Dermis microvascular lymphatic vessel endothelial cell (primary cell): ENCODE measurements at places on chromosomes 4 and X.

DNA sequence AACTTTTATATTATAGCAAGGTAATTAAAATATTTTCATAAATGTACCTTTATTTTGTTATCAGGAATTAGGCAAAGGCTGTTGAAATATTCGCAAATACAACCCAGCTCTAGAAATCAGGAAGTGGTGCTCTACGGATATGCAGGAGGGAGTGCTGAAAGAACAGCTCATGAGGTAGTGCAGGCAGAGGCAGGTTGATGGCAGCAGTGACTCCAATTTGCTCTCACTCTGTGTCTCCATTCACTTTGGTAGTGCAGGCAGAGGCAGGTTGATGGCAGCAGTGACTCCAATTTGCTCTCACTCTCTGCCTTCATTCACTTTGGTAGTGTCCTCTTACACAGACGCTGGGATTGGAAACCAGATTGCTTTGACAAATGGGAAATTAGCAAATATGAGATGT lies 277.9 kb downstream of the TRIML1 start:
- no peak for DNase-seq

GRCh38 chrX:38004046-38004445 lies 2.3 kb upstream of the SYTL5 start:
- DNase-seq: no peak

DNA sequence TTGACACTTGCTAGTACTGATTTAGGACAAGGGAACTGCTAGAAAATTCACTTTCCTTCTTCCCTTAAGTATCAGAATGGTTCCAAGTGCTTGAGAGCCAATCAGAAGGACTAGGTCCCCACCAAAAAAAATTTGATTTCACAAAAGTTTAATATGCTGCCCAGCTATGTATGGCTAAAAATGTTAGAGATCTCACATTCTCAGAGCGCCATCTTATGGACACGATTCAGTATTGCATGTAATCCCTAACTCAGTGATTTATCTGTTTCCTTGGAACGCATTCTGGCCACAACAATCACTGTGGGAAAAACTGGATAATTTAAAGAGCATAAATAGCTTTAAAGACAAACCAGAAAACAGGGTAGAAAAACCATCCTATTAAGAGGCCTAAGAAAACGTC lies 255.1 kb upstream of the GPC4 start:
- peak; percentile 22 for DNase-seq

GRCh38 chr4:78167510-78167909 lies 110.4 kb downstream of the FRAS1 start:
- DNase-seq: no peak
